Activated CD4-positive, CD25-positive, alpha-beta regulatory T cell (primary cell): ENCODE measurements at places on chromosomes 7 and 10.

- peak; percentile 51 for DNase-seq
These were observed 56.9 kb upstream of the EZH2 start for GRCh38 chr7:148940702-148941597.

- DNase-seq = no peak
These were observed 1.1 kb downstream of the WDFY4 start for GRCh38 chr10:48685731-48686130.

DNA sequence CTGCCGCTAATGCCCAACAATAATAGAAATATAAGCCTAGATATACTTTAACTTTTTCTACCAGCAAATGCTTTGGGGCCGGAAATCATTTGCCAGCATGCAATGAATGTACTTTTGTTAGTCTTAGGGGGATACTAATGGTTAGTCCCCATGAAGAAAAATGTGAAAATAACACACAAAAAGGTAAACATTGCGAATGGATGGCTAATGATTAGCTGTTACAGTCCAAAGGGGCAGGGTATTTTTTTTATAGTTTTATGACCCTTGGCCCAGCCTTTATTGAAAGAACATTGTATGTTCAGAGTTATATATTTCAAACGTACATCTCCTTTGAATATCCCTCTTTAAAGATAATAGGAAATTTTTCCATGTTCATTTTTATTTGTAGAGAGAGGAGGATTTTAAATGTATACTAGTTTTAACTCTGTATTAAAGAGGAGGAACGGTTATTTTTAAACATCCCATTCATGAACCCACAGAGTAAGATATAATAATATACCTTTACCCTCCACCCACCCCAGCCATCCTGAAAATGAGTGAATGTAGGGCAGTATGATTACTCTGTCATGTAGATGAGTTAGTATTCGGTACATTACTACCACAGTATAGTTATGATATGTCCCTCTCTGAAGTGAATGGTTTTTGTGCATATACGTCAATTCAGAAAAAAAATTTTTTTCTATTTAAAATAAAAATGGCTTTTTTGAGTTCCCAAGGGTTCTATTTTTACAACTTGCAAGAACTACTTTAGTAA lies 63.6 kb downstream of the ARID5B start:
- DNase-seq = no peak

DNA sequence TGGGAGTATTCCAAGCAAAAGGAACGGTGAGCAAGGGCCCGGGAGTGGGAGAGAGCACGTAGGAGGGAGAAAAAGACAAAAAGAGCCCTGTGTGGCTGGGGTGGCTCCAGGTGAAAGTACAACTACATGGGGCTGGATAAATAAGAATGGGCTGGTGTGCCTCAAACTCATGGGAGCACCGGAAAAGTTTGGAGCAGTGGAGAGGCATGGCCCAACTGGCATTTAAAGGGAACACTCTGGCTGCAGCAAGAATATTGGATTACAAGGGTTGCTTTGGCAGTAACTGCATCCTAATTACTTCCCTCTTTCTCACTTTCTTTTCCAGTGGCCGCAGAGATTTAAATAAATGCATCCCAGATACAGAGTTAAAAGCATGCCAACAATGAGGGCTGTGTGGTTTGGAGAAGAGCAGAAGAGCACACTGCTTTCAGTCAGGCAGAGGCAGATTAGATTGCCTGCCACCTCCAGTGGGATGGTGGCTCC lies 39.1 kb upstream of the HERPUD2 start:
- DNase-seq = no peak

DNA sequence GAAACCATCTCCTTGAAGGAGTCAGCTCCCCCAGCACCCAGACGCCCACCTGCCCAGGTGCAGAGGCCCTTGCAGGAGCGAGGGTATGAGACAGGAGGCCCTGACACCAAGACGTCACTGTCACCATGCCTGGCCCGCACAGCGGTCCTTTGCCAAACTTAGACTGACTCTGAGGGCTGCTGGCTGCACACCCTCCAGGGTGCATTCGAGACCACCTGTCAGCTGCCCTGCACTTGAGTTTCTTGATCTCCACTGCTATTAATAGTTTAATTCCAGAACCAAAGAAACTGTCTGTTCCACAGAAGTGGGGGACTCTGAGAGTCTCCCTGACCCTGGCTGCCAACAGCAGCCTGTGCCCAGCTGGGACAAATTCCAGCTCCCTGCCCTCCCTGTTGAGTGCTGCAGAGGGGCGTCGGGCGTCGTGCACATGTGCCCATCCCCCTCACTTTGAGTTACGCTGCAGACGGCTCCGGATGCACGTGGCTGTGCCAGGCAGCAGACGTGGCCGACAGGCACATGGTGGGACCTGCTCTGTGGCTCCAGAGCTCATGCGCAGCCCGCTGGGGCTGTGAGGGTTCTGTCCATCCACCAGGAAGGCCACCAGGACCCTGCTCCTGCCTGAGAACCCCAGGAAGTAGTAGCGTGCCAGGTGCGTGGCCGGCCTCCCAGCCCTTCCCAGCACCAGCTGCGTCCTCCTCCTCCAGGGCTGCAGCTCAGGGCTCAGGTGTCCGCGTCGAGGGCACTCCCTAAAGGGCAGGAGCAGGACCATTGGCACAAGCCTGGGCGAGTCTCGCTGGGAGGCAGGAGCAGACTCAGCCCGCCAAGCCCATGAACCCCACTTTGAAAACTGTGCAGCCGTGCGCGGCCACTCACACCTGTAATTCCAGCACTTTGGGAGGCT lies 24.8 kb downstream of the ELFN1 start:
- DNase-seq = no peak

GRCh38 chr10:72201293-72201692 lies 14.5 kb upstream of the ANAPC16 start:
- no peak for DNase-seq

DNA sequence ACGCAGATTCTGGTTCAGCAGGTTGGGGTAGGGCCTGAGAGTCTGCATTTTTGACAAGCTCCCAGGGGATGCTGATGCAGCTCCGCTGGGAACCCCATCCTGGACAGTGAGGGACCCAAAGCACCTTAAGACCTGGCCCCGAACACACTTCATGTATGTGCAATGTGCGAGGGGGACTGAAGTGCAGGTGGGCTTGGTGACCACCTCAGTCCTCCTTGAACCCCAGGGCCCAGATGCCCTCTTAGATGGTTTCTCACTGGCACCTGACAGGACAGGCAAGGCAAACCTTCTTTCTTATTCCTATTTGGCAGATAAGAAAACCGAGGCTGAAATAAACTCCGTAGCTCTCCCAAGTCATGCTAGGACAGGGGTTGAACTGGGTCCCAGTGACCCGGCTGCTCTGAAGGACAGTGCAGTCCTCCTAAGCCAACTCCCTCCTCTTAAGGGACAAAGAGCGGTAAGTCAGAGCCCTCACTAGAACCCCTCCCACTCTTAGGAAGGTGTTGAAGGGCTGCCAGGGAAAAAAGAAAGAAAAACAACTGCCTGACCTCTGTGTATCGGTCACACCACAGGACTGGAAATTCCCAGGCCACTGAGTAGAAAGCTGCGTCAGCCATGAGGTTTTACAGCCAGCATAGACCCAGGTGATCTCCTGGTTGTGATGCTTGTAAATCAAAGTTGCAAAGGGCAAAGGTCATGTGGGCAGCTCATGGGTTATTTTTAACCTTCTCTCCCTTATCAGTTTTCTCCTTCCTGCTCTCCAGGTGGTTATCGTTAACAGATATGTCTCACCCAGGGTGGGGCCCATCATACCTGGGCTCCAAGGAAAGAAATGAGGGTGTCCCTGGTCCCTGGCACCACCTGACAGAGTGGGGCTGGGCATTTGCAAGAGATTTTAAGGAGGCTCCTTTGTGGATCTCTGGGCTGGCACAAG lies 90.9 kb upstream of the SMNDC1 start:
- DNase-seq = no peak

DNA sequence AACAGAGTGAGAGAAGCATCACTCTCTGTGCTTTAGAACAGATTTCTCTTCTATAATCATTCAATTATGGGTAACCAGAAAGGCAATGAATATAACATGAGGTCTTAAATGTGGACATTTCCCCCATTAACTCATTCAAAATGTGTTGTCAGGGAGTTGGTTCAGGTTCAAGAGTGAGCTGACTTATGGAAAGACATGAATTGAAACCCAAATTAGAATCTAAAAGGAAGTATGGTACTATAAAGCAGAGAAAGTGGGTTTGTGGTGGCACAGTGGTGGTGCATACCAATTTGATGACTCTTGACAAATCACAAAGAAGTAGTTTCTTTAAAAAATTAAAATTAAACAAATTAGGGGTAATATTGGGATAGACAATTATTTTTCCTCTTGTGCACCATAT lies 114.6 kb upstream of the MEOX2 start:
- no peak for DNase-seq

GRCh38 chr10:17406036-17406834 lies 48.2 kb downstream of the ST8SIA6 start:
- no peak for DNase-seq

DNA sequence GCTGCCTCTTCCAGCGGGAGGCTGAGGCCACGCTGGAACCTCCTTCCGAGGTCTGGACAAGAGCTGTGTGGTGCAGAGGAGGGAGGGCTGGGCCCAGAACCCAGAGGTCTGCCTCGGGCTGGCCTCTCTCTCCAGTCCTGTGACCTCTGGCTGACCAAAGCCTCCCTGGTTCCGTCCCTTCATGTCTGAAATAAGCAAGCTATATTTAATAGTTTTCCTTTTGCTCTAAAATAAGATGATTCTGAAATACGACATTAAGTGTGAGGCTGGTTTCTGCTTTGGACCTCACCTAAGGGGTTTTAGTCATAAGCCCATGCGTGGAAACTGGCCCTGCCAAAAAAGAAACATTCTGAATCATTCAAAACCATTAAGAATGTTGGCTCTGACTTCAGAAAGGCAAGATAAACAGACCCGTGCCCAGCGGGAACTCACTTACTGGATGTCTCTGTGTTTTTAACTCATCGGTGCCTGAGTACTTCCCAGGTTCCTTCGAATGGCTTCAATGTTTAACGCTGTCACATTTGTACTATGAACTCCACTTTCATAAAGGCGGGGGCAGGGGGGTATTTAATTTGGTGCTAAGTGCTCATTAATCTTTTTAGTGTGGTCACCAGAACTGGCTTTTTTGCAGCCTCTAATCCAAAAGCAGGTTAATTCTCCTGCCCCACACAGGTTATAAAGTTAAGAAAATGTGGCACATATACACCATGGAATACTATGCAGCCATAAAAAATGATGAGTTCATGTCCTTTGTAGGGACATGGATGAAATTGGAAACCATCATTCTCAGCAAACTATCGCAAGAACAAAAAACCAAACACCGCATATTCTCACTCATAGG lies 157.5 kb upstream of the KLF14 start:
- DNase-seq = no peak

GRCh38 chr7:71361451-71362032 lies 229.6 kb downstream of the GALNT17 start:
- no peak for DNase-seq

DNA sequence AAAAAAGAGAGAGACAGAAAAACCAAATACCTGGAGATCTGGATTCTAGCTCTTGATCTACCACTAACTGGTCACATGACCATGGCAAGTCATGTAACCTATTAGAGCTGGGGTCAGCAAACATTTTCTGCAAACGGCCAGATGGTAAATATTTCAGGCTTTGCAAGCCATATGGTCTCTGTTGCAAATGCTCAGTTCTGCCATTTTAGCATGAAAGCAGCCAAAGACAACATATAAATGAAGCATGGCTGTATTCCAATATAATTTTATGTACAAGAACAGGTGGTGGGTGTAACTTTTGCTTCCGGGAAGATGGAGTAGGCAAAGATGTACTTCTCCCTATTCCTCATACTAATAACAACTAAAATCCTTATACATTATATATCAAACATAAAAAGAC lies 6.7 kb downstream of the FRA10AC1 start:
- no peak for DNase-seq

- no peak for DNase-seq
These were observed 174.9 kb downstream of the GRID1 start for GRCh38 chr10:86191686-86192085.

DNA sequence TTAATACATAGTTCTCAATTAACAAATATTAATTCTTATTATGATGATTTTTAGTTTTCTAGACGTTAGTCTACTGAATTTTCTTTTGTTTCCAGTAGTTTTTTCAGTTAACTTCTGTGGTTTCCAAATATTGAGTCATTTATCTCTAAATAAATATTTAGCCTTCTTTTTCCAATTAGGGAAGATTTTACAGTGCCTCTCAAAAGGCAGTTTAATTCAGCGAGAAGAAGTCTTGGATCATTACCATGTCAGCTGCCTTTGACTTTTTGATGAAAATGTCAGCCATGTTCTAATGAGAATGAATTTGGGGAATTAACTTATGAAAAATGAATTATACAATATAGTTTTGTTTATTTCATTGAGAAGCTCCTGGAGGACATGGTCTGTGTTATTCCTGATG lies 90.0 kb downstream of the CDK14 start:
- no peak for DNase-seq

DNA sequence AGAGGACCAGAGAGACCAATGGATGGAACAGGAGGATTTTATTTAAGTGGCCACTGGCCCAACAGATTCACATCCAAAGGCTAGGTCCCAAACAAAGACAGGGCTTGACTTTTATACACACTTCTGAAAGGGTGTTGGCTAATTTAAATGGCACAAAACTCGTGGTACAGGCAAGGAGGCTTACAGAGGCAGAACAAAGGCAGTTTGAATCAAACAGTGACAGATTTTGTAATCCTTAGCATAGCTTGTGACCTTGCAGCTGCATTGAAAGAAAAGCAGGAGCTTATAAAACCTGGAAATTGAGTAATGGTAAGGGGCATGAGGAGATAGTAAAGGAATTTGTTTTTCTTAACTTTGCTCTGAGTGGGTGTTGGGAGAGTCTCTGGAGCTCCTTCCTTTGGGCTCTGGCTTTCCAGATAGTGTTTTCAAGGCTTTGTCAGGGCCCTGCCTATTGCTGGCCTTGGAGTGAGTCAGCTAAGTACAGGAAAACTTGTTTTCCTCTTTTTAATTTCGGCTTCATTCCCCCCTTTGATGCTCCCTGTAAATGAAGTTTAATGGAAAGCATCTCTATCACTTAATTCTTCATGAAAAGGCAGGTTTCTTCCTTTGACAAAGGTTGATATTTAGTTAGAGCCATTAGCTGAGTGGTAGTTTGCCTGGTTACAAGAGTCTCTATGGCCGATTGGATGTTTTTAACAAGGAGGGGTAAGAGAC lies 96.9 kb downstream of the TRIM24 start:
- DNase-seq = no peak

- no peak for DNase-seq
These were observed 30.0 kb downstream of the TMEM26 start for GRCh38 chr10:61423178-61423577.
